ACHN (cell line): ENCODE measurements at places on chromosomes 13 and 19.

- DNase-seq = no peak
These were observed 50.0 kb upstream of the DOCK9 start for GRCh38 chr13:99027661-99028425.

DNA sequence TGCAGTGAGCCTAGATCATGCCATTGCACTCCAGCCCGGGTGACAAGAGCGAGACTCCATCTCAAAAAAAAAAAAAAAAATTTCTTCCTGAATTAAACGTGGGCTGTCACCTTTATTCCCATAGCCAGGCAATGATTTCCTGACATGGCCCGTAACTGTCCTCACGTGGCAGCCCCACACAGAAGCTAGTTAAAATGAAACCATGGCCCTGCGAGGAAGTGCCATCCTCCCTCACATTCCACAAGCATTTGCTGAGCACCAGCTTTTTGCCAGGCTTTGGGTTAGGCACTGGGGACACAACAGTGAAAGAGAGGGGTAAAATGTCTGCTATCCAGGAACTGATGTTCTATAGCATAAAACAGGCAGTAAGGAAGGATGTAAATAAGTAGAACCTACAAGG is 13.2 kb upstream of the FBXO27 start:
- peak; percentile 11 for DNase-seq

DNA sequence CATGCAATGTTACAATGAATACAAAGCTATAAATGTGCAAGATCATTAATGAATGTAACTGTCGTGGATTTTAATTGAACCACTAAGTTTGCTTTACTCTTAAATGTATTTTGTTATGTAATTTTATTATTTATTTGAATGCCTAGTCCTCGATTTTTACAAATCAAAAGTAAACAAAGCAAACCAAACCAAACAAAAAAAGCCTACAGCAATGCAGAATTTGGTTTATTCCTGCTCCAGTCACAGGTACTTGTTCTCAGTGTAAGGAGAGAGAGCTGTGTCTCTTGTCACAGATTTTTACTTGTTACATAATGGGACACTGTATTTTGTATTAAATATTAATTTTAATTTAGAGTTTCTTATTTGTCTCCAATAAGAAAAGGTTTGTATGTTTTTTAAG is 584.3 kb upstream of the SLITRK6 start:
- no peak for DNase-seq

GRCh38 chr19:39133431-39134270 is 8.1 kb downstream of the PAK4 start:
- DNase-seq = no peak

GRCh38 chr19:16445238-16446107 is 26.3 kb downstream of the EPS15L1 start:
- no peak for DNase-seq
